Left lung (tissue), 14 donors: ENCODE measurements at places on chromosomes 5 and 9.

GRCh38 chr5:151483176-151483575 lies 35.8 kb downstream of the SLC36A1 start:
- DNase-seq = no peak

DNA sequence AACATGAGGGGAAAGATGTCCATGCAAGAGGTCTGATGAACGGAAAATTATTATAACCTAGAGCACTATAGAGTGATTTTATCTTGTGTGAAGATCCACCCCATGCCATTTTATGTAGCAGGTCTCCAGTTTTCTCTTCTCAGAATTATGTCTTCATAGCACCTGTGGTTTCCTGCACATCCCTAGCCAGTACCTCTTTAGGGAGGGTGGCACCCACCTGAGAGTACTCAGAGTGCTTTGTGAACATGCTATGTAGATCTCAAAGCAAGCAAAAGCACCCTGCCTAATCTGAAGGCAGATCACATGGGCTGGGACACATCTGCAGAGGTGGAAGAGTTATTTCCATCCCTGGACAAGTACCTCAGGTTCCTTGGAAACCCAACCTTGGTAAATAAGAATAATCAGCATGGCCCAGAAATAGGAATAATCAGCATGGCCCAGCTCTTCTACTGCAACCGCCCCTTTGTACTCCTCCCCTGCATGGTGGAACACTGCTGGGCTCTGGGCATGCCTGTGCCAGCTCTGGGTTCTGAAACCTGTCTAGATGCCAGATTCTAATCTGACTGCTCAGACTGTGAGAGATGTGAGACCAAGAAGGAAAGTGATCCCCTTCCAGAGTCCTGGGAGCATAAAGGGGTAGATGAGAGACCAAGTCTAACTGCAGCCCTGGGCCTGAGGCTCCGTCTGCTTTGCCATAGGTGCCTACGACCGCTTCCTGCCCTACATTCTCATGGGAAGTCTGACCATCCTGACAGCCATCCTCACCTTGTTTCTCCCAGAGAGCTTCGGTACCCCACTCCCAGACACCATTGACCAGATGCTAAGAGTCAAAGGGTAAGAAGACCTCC lies 23.7 kb downstream of the SLC22A5 start:
- DNase-seq = no peak

DNA sequence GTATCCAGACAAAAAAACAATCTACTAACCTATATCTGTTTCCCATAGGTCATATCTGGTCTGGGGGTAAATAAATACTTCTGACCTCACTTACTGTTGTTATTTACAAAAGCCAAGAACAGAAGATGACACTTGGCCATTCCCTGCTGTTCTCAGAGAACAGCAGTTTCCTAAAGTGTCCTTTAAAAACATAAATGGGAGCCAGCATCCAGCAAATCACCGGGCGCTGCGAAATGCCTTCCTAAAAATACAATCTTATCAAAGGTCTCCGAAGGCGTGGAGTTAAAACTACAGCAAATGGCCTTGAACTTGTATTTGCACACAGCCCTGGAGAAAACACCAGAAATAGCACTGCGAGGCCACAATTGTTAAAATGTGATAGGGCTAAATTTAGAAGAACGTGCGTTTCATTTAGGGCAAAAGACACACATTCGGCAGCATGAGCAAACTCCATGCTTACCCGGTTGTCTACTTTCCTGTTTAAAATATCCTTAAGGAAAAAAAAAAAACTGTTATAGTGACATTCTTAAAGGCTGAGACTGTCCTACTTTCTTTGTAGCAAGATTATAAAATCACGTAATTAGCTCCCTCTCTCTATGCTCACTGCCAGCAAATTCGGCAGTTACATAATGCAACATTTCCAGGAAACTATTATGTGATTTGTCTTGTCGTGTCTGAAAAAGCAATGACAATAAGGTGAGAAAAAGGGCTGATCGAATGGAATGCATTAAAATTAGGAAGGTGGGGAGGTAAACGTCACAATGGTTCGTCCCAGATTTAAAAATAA lies 1.5 kb downstream of the NFIL3 start:
- DNase-seq = peak; percentile 70

GRCh38 chr5:122312591-122313406 lies 762 bp downstream of the SNCAIP start:
- DNase-seq = peak; percentile 35

- no peak for DNase-seq
These were observed 275.9 kb upstream of the ZNF462 start for GRCh38 chr9:106587042-106587441.

- DNase-seq = no peak
These were observed 186.3 kb downstream of the RGS3 start for GRCh38 chr9:113649855-113650206.

DNA sequence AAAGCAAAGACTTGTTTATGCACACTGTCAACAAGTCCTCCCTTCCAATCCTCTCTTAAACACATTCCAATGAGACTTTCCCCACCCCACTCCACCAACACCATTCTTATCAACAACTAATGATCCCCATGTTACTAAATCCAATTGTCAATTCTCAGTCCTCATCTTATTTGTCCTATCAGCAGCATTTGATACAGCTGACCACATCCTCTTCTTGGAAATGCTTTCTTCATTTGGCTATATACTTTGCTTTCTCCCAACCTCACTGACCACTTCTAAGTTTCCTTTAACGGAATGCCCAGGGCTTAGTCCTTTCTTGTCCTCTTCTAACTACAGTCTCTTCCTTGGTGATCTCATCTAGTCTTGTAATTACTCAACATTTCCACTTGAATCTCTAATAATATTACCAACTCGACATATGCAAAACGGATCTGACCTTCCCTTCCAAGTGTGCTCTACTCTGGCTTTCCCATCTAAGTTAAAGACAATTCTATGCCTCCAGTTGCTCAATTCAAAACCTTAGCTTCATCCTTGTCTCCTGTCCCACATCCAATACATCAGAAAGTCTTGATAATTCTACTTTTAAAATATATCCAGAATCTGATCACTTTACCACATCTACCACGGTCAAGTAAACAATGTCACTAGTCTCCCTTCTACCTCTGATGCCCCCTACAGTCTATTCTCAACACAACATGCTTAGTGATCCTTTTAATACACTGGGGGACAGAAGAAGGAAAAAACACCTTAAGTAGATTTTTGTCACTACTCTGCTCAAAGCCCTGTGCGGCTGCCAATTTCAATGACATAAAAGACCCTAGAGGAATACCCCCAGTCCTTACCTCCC lies 25.5 kb downstream of the AGTPBP1 start:
- no peak for DNase-seq

DNA sequence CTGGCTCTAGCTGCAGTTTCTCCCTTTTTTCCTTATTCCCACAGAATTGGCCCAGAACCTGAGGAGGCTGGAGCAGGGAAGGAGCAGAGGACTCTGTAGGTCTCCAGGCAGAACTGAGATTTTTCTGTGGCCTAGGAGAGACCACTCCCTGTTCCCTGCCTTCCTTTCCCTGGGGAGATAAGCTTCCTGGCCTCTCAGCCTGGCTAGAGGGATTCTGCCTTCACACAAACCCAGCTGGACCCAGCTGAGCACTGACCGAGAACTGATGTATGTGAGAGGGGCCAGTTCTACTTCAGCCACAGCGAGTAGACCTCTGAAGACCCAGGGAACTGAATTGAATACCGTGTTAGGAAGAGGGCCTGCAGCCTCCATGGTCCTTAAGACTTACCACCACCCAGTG lies 48.0 kb downstream of the RUSC2 start:
- no peak for DNase-seq

- no peak for DNase-seq
These were observed 30.8 kb downstream of the OR1J1 start for GRCh38 chr9:122446819-122447484.

GRCh38 chr9:115084709-115085108 lies 33.2 kb downstream of the TNC start:
- no peak for DNase-seq

DNA sequence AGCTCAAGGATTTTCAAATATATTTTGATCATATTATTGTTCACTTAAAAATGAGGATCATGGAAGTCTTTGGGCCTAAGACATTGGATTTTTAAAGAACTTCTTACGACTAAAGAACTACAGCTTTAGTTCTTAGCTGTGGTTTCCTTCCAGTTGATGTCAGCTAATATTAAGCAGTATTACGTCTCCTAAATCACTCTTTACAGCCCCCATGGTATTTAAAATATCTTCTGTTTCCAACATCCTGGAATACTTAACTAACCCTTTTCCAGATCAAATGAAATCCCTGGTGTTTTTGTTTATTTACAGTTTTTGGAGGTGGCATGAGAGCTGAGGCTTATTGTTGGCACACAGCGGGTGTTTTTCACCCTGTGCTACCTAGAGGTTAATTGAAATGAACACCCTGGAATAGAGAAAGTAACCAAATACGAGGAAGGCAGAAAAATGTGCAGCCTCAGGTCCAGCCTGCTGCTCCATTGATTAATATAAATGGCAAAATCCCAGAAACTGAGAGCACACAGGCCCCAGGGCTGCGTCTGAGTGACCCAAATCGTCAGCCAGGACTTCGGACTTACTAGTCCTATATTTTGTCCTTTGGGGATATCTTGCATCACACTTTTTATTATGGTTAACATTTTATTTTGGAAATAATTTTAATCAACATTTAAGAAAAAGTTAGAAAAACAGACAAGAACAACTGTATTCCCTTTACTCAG lies 52.3 kb upstream of the ICE1 start:
- DNase-seq = no peak

DNA sequence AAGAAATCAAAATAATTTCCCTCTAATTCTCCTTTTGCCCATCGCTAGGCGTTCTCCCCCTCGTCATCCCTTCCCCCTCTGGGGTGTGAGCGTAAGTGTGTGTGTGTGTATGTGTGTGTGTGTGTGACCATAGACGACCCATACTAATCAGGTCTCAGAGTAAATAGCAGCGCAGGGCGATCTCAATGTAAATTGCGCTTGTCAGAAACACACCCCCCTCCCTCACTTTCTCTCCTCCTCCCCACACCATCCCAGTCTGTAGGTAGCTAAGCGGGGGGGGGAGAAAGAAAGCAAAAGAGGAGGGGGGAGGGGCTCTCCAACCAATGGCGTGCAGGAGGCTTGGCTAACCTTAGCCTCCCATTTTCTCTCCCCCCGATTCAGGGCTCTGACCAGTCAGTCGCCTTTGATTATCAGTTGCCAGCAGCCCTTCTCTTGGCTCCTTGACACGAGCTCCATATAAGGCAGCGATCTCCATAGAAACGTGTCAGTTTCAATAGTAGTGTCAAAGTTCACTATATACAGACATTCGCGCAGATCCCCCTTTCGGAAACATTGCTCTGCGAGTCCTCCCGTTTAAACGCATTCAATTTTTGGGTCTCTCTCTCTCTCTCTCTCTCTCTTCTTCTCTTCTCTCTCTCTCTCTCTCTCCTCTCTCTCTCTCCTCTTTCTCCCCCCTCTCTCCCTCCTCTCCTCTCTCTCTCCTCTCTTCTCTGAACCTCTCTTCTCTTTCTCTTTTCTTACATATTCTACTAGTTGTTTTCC lies at the start of gene NR2F1:
NR2F1 (plus strand) TSS at position 546 of the 762 bp plus-strand sequence. CDS start 1,802 bp downstream, outside the sequence.
- peak; percentile 97 for DNase-seq

DNA sequence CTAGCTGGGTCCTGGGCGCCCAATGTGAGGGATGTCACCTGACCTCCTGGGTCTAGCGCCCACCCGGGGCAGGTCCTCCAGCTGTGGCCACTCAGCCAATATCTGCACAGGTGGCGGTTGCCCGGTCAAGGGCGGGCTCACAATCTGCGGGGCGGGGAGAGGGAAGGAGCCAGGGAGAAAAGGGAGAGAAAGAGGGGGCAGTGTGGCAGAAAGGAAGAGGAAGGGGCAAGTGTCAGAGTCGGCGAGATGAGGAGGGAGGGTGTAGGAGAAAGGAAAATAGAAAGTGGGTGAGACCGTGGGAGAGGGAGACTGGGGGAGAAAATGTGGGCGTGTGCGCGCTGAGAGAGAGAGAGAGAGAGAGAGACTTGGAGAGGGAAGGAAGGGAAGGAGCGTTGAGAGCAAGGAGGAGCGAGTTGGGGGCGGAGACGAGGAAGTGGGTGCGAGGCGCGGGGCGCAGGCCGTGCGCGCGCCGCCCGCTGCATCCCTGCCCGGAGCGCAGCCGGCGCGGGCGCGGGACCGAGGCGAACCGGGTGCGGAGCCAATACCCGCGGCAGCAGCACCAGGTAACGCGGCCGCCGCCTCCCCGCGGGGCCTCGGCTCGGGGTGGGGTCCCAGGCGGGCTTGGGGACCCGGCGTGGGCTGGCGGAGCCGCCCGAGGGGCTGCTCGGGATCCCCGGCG lies at the start of gene HRH2:
HRH2 (plus strand) TSS at position 479 of the 679 bp plus-strand sequence. CDS start 25,163 bp downstream, outside the sequence.
- peak; percentile 68 for DNase-seq

DNA sequence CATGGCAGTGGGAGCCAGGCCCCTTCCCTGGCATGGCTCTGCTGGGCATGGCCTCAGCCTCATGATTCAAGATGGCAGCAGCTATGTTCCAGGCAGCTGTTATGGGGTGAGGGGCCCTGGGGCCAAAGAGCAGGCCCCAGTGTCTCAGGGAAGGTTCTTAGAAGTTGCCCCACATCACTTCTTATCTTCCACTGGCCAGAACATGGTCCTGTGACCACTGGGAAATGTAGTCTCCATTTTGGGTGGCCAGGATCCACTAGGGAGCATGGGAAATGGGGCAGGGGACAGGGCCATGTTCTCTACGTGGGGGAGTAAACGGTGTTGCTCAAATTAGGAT lies 18.3 kb downstream of the SUSD3 start:
- DNase-seq = no peak

- DNase-seq = no peak
These were observed 111.1 kb upstream of the EQTN start for GRCh38 chr9:27408001-27408400.

GRCh38 chr5:56145106-56145505 lies 88.0 kb downstream of the ANKRD55 start:
- DNase-seq = no peak

DNA sequence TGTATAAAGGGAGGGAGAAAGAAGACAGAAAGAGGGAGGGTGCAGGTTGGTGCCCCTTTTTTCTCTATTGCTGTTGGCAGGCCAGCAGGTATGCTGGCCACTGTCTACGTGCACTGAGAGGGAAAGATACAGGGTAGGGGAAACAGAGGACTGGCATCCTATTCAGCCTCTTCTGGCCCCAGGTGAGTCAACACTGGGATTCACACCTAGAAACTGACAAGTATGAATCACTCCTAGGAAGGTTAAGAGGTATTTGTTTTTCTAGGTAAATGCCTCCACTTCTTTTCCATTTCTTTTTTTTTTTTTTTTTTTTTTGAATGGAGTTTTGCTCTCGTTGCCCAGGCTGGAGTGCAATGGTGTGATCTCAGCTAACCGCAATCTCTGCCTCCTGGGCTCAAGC lies 2.8 kb upstream of the UBAP1 start:
- DNase-seq = no peak

GRCh38 chr9:124355039-124355940 lies 60.0 kb downstream of the PSMB7 start:
- DNase-seq = no peak

DNA sequence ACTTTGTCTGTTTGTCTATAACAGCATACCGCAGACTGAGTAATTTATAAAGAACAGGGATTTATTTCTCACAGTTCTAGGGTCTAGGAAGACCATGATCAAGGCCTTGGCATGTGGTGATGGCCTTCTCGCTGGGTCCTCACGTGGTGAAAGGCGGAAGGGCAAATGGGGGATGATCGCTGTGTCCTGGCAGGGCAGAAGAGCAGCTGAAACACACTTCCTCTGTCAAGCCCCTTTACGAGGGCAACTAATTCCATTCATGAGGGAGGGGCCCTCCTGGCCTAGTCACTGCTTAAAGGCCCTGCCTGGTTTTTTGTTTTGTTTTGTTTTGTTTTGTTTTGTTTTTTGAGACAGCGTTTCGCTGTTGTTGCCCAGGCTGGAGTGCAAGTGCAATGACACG lies 41.9 kb upstream of the UBTD2 start:
- DNase-seq = no peak
